Bronchial epithelial cell (primary cell): ENCODE measurements at places on chromosomes 1 and 21. TPM values are rescaled to one million over a fixed set of nuclear protein-coding genes. Genes with fewer than 3 reads are reported as not detected.
A peak's percentile ranks its signal among the peaks of the same experiment; 100 is the strongest.

- no peak for DNase-seq
Observed at GRCh38 chr21:26892151-26892550, 46.9 kb upstream of the ADAMTS1 start.

DNA sequence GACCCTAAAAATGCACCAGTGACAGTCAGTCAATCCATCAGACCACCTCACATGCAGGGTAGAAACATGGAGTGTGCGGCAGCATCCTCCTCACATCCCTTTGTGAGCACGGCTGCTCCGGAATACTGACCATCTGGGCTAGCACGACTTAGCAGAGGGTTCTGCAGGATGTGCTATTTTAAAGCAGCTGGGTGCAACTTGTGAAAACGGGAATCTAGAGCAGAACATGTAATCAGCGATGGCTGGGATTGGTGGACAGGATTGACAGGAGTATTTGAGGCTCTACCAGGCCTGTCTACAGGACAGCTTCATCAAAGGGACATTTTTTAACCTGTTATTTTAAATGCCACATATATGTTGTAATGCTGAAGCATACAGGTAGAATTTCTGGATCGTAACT is 16.8 kb upstream of the PLEKHM2 start:
- DNase-seq, result no peak

GRCh38 chr1:47309427-47309826 is 4.5 kb downstream of the STIL start:
- no peak for DNase-seq

DNA sequence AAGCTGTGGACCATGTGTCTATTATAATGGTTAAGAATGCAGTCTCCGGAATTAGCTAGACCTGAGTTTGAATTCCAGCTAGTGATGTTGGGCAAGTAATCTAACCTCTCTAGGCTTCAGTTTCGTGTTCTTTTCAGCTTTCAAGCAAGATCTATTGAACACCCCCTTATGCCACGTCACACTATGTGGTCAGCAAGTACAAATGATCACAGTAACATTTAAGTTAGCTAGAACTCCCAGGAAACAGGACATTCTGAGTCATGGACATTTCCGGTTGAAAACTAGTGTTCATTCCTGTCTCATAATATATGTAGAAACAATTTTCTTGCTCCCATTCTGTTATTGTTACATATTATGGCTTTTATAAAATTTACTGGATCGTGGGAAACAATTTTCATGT is 34.0 kb upstream of the NHLH2 start:
- peak; percentile 85 for DNase-seq

GRCh38 chr1:6859415-6860343 is 74.4 kb downstream of the CAMTA1 start:
- peak; percentile 91 for DNase-seq

DNA sequence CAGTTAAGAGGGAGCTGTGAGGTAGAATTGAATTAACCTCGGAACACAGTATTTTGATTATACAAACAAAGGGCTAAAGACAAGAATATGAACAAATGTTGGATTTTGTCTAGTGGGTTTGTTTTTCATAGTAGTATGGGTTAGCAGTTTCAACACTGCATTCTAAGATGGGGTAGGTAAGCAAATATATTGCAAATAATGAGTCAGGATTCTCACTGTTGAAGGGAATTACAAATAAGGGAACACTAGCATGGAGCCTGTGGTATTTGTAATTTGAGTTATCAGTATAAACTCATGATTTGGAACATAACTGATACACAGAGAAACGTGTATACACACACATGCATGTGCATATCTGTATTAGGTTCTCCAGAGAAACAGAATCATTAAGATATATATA is 44.5 kb downstream of the CD55 start:
- peak; percentile 79 for DNase-seq

- peak; percentile 77 for DNase-seq
Observed at GRCh38 chr1:80384083-80384830, 1377.7 kb upstream of the ADGRL4 start.

DNA sequence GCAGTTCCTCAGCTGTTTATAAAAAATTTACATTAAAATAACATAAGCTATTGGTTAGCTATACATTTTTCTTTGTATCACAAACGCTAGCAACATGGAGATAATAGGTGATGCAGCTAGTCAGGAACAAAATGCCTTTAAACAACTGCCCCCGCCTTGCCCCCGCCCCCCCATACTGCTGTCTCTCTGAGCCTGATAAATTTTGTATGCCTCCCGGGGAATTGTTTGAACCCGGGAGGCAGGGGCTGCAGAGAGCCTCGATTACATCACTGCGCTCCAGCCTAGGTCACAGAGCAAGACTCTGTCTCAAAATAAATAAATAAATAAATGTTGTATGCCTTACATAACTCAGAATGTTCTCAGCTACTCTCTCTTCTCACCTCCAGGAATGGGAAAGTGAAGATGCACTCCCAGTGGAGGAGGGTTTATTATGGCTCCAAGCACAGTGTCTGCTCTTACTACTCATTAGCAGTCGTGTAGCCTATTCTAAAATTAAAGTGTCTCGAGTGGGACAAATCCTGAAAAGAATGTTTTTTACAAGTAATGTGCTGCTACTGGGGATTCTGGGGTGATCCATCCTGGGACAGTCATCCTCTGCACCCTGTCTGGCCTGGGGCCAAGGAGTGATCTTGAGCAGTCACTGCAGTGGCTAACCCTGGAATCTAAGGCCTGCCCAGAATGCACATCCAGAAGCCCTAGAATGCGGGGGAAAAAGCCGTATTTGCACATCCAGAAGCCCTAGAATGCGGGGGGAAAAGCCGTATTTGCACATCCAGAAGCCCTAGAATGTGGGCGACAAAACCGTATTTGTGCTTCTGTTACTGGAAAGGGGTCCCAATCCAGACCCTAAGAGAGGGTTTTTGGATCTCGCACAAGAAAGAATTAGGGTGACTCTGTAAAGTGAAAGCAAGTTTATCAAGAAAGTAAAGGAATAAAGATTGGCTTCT is 39.4 kb upstream of the ZNF496 start:
- DNase-seq, result no peak

GRCh38 chr1:76330991-76331603 is 256.6 kb downstream of the ST6GALNAC3 start:
- DNase-seq, result peak; percentile 68

GRCh38 chr1:118291661-118292060 is 106.6 kb upstream of the SPAG17 start:
- DNase-seq, result no peak

DNA sequence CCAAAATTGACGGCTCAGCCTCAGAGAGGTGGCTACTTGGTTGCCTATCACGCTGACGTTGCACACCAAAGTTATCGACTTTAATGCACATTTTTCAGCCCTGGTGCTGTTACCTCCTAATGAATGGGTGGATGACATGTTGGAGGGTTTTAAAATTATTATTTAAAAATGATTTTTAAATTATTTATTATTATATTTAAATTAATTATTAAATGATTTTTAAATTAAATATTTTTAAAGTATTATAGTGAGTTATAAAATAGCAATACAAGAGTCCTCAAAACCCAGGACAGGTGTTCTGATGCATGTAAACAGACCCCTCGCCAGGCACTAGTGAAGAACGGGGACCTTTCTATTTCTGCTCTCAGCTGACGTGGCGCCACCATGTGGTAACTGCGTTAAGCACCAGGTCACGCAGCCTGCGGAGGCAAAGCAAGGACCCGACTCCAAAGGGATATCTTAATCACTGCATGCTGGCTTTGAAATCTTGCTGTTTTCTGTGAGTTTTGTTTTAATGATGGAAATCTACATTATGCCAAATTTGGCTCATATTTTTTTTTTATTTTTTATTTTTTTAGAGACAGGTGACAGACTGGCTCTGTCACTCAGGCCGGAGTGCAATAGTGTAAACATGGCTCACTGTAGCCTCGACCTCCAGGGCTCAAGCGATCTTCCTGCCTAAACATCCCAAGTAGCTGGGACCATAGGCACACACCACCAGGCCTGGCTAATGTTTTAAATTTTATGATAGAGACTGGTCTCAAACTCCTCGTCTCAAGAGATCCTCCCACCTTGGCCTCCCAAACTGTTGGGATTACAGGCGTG is 22.6 kb downstream of the CASP9 start:
- DNase-seq, result peak; percentile 47

DNA sequence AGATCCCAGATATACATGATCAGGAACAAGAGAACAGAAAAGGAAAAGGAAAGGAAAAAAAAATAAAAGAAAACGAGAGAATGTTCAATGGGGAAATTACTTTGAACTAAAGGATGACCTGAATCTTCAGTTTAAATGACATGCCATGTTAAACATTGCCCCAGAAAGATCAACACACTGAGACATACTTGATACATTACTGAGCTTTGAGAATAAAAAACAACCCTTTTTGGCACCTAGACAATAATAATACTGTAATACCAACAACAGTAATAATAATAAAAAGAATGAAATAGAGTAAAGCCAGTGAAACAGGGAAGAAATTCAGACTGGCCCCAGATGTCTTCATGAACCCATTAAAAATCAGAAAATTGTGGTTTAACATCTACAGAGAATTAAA is 44.8 kb downstream of the CLIC6 start:
- DNase-seq, result no peak

- DNase-seq, result no peak
Observed at GRCh38 chr21:26067836-26068594, 102.6 kb downstream of the APP start.

Gene TNFRSF9
- total RNA-seq, result 0.53 and 6.1 TPM in 2 replicates

Gene FAM167B
- total RNA-seq, result 0.13 and 0.26 TPM in 2 replicates

Gene VAV3
- total RNA-seq, result 10.5 and 30.1 TPM in 2 replicates

Gene LIN28A
- not detected in 2 replicates for total RNA-seq

Gene TNFRSF1B
- total RNA-seq, result under 0.01 TPM in 2 replicates

Gene ACTN2
- total RNA-seq, result 0.79 TPM in 1 of 2 replicates, not detected in the other

Gene SPATA1
- 0.26 and 0.38 TPM in 2 replicates for total RNA-seq
